ENCODE measurements at places on chromosomes 3 and 15.

DNA sequence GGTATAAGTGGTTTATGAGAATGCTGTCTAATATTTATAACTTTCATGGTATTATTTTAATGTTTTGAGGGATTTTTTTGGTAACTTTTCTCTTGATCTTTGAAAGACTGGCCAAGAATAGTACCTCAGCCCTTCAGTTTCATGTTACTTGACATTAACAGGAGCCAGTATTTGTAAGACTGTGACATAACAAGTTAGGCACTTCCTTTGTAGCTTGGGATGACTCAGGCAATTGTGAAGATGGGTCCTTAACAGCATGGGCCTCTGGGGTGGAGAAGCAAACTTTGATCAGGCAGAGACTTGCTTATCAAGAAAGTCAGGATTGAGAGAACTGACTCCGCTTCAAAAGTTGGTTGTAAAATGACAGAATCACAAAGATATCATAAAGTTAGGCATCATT is 9.5 kb downstream of the LRRC49 start:
- DNase-seq: no peak

DNA sequence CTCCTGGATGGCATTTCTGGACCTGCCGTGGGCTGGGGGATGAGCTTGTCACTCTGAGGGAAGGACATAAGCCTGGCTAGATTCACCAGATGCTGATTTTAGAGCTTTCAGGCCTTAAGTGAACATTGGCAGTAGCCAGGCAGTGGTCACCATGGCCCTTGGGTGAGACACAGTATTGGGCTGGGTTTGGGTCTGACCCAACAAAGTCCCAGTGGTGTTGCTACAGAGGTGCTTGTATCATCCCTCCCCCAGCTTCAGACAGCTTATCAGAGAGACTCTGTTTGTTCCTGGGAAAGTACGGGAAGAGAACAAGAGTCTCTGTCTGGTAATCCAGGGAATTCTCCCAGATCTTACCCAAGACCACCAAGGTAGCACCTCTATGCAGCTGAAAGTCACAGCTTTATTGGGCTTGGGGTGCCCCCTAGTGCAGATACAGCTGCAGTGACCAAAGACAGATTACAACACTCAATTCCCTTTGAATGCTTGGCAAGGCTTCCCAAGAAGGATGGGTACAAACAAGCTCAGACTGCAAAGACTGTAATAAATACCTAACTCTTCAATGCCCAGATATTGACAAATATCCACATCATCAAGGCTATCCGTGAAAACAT is 9.8 kb upstream of the RUVBL1 start:
- DNase-seq: no peak

DNA sequence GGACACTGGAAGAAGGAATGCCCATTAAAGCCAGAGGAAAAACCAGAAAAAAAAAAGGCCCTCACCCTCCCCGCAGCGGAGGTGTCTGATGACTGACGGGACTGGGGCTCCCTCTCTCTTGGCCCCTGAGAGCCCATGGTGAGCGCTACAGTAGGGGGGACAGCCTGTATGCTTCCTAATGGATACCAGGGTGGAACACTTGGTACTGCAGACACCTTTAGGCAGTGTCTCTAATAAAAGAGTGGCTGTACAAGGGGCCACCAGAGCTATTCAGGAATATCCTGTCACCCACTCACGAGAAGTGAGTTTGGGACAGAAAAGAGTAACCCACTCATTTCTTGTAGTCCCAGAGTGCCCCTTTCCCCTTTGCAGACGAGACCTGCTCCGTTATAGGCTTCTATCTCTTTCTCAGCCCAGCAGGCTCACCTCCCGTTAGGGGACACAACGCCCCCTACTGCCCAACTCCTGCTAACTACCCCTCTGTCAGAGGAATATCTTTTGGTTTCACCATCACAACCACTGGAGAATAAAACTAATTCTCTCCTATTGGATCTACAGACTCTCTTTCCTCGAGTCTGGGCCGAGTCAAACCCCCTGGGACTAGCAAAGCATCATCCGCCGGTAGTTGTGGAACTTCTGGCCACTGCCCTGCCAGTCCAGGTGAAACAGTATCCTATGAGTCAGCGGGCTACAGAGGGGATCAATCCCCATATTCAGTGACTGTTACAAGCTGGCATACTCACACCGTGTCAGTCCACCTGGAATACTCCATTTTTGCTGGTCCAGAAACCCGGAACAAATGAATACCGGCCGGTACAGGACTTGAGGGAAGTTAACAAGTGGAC is 40.8 kb downstream of the ZBTB11 start:
- no peak for DNase-seq

GRCh38 chr15:69070396-69070795 is 55.9 kb downstream of the NOX5 start:
- DNase-seq: no peak

GRCh38 chr15:89645680-89646079 is 9.6 kb downstream of the KIF7 start:
- no peak for DNase-seq

DNA sequence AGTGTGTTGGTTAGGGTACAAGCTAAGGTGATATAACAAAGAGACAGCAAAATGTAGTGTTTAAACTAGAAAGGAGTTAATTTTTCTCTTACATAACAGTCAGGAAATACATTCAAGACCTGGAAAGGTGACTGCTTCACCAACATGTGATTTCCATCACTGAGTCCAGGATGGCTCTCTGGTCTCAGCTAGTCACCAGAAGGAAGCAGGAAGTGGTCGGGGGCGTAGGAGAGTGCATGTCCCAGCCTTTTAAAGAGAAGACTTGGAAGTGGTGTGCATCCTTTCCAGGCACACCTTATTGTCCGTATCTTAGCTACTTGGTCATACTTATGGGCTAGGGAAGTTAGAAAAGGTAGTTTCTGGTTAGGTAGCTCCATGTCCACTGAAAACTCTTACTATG is 11.1 kb upstream of the UBE2Q2 start:
- no peak for DNase-seq

GRCh38 chr3:21803604-21804003 is 52.6 kb upstream of the ZNF385D start:
- no peak for DNase-seq

GRCh38 chr3:65534805-65535204 is 503.9 kb downstream of the MAGI1 start:
- DNase-seq: no peak

GRCh38 chr3:56928379-56929068 is 126.8 kb upstream of the ARHGEF3 start:
- no peak for DNase-seq

GRCh38 chr3:31934866-31935265 is 46.2 kb downstream of the OSBPL10 start:
- no peak for DNase-seq

DNA sequence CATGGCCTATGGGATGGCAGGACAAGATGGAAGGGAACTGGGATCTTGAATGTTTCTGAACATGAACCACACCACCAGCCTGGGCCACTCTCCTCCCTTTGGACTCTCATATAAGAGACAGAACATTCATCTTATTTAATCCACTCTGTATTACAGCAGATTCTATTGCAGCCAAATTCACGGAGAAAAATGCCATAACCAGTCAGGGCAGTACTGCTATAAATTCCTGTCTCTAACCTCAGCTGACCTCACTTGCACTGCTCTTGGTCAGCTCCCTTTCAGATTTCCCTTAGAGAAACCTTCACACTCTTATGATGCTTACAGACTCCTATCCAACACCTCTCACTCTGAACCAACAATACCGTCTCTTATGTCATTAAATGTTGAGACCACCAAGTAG is 101.4 kb downstream of the RYK start:
- no peak for DNase-seq

DNA sequence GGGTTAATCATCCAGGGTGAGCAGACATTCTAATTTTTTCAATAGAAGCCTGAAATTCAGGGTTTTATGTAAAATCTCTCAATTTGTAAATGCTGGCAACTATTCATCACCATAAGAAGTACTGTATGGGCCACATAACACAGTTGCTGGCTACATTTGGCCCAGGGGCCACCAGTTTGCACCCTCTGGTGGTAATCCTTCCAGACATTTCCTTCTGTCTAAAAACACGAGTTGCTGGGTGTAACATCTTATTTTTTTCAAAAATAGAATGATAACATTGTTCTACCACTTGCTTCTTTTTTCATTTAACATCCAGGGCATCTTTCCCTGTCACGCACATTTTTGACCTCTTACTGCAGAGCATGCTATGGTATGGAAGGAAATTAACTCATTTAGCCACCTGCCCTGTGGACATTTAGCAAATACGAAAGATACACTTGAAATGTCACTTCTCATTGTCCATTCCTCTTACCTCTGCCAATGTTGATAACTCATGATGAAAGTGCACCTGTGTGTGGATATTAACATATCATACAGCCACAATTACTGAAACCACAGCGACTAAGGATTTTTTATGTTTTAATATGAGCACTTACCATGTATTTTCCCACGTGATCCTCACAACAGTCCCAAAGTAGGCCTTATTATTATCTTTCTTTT is 117.5 kb upstream of the ARHGEF3 start:
- DNase-seq: no peak

GRCh38 chr15:89628806-89629715 is 26.2 kb downstream of the KIF7 start:
- no peak for DNase-seq

DNA sequence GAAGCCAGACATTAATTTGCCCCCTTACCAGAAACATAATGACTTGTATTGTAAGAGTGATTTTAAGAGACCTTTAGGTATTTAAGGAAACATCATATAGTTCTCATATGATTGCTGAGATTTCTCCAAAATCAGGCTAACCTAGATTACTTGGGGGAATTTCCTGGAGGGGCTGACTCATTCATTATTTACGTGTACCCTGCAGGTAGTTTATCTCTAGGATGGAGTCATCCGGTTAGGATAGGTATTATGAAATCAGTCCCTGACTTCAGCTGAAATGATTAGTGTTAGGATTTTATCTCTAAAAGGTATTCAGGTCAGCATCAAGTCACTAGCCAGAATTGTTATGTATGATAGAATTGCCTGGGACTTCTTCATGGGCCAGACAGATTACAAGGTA is 97.5 kb downstream of the TCF12 start:
- no peak for DNase-seq

GRCh38 chr3:196650740-196651311 is 11.3 kb downstream of the NRROS start:
- DNase-seq: no peak

- DNase-seq: no peak
Measured at GRCh38 chr3:14461748-14462324, 59.4 kb downstream of the SLC6A6 start.

DNA sequence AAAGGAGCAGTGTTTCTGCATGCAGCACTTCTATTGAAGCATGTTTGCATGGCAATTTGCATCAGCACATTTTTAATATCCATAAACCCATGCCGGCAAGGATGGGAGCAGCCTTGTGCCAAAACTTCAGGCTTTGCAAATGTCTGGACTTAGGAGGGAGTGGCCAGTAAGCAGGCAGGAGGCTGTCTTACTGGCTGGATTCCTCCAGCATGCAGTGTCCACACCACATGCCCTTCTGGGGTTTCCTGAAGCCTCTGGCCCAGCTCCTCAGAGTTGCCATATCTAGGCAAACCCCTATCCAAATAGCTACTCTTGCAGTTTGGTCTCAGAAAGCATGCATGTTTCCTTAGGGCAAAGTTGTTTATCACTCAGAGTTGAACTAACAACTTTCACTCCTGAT is 139.1 kb upstream of the MRPS22 start:
- no peak for DNase-seq

- no peak for DNase-seq
Measured at GRCh38 chr3:53252096-53252946, 3.5 kb downstream of the TKT start.

DNA sequence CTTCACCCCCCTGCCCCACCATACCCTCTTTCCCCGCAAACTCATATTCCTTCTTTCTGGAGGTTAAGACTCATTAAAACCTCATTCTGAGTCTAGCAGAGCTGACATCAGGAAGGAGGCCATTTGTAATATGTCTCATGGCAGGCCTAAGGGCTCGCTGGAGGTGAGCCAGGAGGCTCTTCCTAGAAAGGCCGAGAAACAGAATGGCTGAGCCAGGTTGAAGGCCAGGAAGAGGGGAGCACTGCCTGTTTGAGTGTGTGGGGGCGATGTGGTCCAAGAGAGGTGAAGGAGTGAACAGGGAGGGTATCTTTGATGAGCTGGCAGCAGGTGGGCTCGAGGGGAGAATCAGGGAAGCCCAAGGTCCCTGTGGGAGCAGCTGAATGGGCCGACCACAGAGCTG is 317.3 kb downstream of the TLE3 start:
- DNase-seq: no peak

GRCh38 chr3:74301056-74301455 is 313.4 kb downstream of the CNTN3 start:
- DNase-seq: no peak

- DNase-seq: no peak
Measured at GRCh38 chr15:85730001-85730820, 64.5 kb downstream of the KLHL25 start.

- DNase-seq: no peak
Measured at GRCh38 chr15:58260725-58261267, 122.6 kb downstream of the AQP9 start.

DNA sequence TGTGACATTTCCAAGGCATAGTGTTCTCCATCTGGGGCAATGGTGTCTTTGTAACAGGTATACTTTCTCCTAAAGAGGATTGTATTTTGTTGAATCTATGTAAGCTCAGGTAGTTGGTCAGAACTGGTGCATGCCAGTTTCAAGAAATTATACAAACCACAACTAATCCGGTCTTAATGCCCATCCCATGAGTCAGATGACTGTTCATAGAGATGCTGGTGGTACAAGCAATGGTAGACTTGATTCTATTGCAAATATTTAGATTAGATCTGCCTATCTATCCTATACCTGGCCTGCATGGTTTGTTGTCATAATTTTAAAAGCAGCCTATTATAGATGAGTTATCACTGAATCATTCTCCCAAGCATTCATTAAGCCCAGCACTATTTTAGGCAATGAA is 43.5 kb downstream of the ATP13A5 start:
- no peak for DNase-seq

GRCh38 chr15:31065824-31066223 is 35.7 kb downstream of the TRPM1 start:
- DNase-seq: no peak

- no peak for DNase-seq
Measured at GRCh38 chr3:126737527-126737926, 33.5 kb downstream of the CHCHD6 start.

DNA sequence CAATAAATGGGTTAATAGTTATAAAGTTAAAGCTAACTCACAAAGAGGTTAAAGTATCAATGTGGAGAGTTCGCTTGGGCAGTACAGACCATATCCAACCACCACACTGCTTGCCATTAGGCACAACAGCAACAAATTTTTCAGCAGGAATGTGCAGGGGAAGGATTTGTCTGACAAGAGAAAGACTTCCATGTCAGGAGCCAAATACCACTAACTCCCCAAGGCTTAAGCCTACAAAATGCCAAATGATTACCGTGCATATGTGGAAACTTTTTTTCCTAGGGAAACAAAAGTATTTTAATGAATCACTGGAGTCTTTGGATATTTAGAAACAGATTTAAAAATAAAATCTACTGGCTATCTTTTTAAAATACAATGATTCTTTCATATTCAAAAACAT is 8.1 kb downstream of the VGLL3 start:
- no peak for DNase-seq
